ENCODE measurements at places on chromosomes 3 and 15. TPM values are rescaled to one million over a fixed set of nuclear protein-coding genes. Genes with fewer than 3 reads are reported as not detected.

DNA sequence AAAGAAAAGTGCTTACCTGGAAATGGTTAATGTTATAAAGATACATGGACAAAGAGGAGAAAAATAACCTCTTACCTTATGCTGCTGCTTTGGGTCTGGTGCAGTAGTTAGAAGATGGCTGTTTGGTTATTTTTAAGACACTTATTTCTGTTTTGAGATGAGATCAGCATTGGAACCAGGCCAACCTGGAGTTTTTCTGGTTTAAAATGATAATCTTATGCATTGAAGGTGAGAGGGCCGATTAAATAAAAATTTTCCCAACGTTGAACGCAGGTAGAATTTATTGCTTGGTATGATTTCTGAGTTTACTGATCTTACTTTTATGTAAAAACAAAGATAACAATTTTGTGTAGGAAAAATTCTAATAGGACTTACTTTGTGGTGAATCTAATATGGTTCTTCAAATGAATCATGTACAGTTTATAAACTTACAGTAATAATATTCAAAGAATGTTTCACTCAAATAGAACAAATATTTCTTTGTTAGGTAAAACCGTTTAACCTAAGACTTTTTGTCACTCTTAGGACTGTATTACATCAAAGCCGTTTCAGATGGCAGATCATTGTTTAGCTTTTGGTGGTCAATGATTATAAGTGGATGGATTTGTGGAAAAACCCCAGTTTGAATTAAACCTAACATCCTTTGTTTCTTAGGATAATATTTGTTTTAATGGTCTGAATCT is 14.9 kb downstream of the UBE2E2 start:
- DNase-seq = no peak

Gene SLC22A14
- total RNA-seq = not detected

GRCh38 chr15:73127302-73127936 is 75.2 kb downstream of the NEO1 start:
- no peak for DNase-seq

DNA sequence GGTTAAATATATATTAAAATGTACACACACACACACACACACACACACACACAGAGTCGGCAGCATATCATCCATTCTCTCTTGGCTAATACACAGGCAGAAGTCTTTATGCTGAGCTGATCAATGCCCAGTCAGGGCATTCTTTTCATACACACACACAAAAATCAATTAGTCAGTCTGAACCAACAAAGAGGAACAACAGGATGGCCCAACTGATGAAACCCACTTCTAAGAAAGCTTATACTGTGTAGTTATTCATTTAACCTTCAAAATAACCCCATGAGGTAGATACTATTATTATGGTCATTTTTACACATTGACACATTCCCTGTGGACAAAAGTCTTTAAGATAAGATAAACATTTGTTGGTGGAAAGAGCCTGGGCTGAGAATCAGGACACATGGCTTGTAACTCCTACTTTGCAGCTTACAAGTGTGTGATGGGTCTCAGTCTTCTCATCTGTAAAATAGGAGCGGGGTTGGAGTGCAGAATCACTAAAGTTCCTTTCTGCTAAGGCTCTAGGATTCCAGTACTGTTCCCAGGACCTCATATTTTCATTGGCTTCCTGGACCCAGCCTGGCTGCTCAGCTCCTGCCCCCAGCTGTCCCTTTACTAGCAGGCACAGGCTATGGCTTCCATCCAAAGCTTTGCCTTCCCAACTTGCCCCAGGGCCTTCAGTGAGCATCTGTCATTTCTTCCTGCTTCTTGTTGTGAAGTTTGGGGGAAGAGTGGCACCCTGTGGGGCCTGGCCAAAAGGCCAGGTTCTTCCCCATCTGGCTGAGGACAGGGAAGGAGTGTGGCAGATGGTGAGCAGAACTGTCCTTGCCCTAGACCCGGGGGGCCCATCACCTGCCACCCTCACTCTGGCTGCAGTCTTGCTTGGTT is 27.2 kb upstream of the GLCE start:
- DNase-seq = no peak

- DNase-seq = no peak
Measured at GRCh38 chr15:41987925-41988275, 15.5 kb upstream of the EHD4 start.

- no peak for DNase-seq
Measured at GRCh38 chr3:18035641-18036449, 293.4 kb upstream of the TBC1D5 start.

GRCh38 chr3:39346785-39347585 is 17.5 kb downstream of the CCR8 start:
- DNase-seq = no peak

GRCh38 chr3:129197321-129197720 is 13.6 kb upstream of the CNBP start:
- DNase-seq = no peak

GRCh38 chr15:87155771-87156170 is 1076.1 kb downstream of the AGBL1 start:
- no peak for DNase-seq

DNA sequence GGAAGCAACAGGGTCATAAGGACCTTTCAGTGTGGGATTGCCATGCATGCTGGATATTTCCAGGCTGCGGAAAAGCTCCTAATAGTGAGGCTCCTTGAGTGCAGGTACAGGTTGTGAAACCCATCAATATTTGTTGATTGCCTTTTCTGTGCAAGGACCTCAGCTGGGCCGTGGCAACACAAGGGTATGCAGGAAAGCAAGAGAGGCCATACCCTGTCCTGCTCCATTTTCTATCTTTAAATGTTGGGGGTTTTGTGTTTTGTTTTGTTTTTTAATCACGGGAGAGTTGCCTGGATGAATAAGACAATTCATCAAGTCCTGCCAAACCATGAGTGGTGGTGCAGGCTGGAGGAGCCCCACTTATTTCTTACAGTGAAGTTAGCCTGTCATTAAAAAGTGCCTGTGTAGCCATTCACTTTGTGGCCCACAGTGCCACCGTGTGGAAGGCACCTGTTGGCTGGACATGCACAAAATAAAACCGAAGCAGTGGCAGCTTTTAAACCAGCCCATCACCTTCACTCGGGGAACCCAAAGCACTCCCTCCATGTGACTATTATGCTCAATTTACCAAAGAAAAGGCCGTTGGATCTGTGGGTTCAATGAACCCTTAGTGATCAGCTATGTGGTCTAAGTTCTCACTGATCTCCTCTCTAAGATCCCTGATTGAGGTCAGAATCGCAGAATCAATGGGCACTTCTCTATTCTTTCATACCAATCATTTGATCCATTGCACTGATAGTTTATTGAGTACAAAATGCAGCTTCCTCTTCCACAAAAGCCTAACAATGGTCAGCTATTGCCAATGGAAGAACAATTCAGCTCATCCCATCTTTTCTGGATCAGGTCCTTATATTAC is 42.2 kb downstream of the CLDN18 start:
- peak; percentile 69 for DNase-seq

DNA sequence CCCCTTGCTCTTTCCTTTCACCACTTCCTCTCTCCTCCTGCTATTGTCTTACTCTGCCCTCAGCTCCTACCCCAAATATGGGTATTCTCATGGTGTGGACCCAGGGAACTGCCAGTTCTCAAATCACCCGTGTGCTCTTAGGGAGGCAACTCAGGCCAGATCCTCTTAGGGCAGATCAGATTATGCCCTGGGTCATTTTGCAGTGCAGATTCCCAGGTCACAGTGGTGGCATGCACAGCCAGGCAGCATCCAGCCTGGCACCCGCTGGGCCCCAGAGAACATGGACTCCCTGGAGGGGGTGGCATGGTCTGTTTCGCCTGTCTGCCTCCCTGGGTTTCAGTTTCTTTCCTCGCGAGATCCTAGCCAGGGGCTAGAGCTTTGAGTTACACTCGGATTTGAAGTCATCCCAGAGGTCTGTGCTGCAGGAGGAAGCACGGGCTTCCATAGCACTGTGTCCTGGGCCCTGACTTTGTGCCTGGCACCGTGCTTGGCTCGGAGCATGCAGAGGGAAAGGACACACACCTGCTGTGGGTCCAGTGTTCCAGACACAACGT is 96.1 kb downstream of the TOP2B start:
- DNase-seq = no peak

- peak; percentile 46 for DNase-seq
Measured at GRCh38 chr15:78103406-78104118, 11.2 kb downstream of the SH2D7 start.

DNA sequence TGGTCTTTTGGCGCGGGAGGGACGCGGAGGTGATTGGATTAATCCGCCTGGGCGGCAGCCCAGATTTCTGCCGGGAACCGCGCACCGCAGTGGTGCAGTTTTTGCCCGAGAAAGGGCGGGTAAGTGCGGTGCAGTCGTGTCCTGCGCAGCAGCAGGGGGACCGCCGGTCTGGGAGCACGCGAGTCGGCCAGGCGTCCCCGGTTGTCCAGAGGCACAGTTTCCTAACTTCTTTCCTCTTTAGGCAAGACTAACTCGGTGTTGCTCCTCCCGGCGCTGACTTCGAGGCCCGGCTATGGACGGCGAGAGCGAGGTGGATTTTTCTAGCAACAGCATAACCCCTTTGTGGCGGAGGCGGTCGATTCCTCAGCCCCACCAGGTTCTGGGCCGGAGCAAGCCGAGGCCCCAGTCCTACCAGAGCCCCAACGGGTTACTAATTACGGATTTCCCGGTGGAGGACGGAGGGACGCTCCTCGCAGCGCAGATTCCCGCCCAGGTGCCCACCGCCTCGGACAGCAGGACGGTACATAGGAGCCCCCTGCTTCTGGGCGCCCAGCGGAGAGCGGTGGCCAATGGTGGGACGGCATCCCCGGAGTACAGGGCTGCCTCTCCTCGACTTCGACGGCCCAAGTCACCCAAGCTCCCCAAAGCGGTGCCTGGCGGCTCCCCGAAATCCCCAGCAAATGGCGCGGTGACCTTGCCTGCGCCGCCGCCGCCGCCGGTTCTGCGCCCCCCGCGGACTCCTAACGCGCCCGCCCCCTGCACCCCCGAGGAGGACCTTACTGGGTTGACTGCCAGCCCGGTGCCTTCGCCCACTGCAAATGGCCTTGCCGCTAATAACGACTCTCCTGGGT is 736 bp downstream of the ARHGEF26 start:
- peak; percentile 61 for DNase-seq

GRCh38 chr15:82081914-82082762 is 36.3 kb upstream of the MEX3B start:
- no peak for DNase-seq

DNA sequence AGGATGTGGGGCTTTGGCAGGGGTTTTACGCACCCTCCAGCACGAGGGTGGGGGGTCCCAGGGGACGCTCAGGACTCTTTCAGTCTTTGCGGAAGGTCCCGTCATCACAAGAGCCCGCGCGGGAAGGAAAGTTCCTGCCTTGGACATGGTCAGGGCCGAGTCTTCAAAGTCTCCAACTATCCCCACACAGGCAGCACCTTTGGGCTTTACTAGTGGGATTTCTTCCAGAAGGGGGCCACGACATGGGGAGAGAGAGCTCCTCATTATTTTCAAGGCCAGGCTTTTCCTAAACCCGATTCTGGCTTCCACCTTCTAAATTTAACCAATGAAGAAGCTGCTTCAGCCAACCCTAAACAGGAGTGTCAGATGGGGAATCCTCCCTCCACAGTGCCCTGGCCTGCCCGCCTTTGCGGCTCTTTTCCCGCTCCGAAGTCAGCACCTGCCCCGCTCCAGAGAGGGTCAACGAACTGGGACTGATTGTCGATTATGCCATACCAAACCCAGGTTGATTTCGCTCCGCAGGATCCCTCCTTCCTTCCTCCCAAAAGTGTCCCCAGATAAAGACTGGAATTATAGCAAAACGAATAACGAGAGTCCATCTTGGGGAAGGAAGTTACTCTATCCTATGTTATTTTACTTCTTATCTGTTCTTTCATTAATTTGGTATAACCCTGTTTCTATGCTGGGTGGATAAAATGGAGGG is 11.0 kb downstream of the SHOX2 start:
- DNase-seq = no peak

Data from lower lobe of right lung (tissue), 2 donors.